ENCODE measurements at places on chromosomes 6 and 20.

DNA sequence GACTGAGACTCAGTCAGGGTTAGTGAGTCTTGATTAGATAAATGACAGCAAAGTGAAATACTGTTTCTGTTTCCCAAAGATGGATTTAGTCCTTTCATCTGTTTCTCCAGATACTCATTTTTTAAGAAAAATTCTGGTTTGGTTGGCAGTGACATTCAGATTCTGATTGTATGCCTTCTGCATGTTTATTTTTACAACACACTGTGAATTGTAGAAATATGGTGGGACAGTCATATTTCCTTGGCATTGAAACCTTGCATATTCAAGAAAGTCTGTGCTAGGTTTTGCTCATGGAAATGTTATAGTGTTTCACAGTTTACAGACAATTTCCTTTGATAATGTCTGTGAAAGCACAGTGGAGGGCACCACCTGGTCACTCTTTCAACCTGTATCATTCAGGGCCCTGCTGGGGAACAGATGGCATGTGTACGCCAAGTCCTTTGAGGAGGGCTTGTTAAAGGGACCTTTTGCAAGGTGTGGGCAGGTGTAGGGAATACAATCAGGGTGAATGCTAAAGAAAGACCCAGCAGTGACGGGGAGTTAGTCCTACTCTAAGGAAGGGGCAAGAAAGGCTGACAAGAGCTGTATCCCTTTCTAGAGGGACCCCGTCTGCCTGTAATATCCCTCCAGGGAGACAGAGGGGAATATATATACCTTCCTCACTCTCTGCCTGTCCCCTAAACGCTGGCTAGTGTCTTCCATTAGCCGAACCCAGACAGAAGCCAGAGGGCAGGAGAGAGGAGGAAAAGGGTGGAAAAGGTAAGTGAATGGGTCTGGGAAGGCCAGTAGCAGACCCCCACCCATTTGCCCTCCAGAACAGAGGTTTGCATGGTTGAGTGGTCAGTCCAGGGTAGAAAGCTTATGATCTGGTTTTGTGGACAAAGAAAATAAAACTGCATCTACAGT lies 10.2 kb downstream of the PLCB4 start:
- DNase-seq, result no peak

- no peak for DNase-seq
Observed at GRCh38 chr6:2514965-2515543, 235.7 kb downstream of the MYLK4 start.

- no peak for DNase-seq
Observed at GRCh38 chr20:59976156-59976782, 18.0 kb downstream of the CDH26 start.

GRCh38 chr6:9484091-9484490 lies 930.8 kb downstream of the TFAP2A start:
- no peak for DNase-seq

GRCh38 chr6:20403766-20404640 lies 2.3 kb downstream of the E2F3 start:
- DNase-seq, result peak; percentile 66

GRCh38 chr6:76330031-76330430 lies 257.6 kb upstream of the IMPG1 start:
- no peak for DNase-seq

DNA sequence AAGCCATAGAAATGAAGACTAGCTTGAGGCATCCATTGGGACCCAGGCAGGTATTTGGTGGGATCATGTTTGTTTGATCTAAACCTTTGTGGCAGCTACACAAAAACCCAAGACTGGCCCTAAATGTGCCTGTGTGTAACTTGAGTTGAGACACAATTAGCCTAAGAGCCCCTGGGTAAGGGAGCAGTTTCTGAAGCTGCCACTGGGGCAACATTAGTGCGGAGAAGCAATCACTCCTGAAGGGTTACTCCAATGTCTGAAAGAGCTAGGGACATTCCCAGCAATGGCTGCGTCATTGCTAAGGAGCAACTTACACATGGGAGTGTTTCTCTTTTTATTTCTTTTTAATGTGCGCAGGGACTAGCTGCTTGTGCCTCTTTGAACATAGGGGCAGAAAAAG lies 67.9 kb upstream of the EEF1E1 start:
- DNase-seq, result no peak

DNA sequence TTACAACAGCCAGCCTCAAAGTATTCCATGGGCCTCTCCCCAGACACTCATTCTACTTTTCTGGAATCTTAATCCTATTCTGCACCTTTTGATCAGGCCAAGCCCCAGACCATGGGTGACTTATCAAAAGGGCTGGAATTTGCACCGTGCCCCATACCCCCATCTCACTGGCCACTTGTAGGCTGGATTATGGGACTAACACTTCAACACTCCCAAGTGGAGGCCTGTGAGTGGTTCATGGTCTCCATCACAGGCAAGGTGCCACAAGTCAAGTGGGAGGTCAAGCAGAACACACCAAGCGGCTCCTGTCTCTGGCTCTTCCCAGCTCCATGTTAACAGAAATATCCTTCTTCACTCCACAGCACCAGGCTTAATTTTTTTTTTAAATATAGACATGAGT lies 212.3 kb upstream of the HEY2 start:
- DNase-seq, result no peak

- no peak for DNase-seq
Observed at GRCh38 chr6:3820563-3820962, 28.6 kb upstream of the FAM50B start.

DNA sequence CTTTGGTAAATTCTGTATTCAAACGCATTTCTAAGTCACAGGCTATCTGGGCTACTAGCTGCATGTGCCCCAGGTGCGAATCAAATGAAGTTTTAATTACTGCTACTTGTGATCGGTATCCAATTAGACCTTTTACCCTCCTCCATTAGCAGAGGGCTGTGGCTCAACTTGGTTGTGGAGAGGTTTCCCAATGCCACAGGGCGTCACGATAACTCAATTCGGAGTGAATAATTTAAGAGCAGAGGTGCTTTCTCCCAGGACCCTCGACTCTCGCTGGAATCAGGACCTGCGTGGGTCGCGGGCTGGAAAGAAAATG lies 640 bp downstream of the SAYSD1 start:
- DNase-seq, result no peak

DNA sequence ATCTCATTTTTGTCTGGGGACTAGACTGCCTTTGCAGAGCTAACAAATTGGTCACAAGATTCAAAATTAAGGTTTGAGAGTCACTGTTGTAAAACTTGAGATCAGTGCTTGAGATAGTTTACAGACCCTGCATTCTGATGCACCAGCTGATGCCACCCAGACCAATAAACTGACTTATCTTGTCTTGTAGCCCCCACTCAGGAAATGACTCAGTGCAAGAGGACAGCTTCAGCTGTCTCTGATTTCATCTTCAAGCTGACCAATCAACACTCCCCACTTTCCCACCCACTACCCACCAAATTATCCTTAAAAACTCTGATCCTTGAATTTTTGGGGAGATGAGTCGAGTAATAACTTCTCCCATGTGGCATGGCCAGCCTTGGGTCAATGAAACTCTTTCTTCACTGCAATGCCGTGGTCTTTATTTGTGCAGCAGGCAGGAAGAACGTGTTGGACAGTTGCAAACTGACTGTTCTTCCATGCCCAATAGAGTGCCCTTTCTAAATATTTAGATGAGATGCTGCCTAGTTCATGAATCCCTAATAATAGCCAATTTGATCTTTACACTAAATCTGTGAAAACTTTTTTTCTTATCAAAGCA lies 48.3 kb upstream of the PROKR2 start:
- DNase-seq, result no peak

DNA sequence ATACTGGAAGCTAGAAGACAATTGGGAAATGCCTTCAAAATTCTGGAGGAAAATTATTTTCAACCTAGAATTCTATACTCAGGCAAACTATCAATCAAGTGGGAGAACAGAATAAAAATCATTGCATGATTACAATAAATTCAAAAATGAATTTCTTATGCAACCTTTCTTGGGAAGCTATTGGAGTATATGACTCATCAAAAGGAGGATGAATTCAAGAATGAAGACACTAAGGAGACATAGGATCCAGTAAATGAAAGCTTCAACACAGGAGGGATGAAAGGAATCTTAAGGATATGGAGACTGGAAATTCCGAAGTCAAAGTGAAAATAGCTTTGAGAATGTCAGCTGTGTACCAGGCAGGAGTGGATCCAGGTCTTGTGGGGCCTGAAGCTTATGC lies 12.6 kb upstream of the UBR2 start:
- no peak for DNase-seq

- no peak for DNase-seq
Observed at GRCh38 chr20:50563133-50563944, 53.2 kb downstream of the PTPN1 start.

- no peak for DNase-seq
Observed at GRCh38 chr20:61332016-61332975, 80.2 kb downstream of the CDH4 start.

DNA sequence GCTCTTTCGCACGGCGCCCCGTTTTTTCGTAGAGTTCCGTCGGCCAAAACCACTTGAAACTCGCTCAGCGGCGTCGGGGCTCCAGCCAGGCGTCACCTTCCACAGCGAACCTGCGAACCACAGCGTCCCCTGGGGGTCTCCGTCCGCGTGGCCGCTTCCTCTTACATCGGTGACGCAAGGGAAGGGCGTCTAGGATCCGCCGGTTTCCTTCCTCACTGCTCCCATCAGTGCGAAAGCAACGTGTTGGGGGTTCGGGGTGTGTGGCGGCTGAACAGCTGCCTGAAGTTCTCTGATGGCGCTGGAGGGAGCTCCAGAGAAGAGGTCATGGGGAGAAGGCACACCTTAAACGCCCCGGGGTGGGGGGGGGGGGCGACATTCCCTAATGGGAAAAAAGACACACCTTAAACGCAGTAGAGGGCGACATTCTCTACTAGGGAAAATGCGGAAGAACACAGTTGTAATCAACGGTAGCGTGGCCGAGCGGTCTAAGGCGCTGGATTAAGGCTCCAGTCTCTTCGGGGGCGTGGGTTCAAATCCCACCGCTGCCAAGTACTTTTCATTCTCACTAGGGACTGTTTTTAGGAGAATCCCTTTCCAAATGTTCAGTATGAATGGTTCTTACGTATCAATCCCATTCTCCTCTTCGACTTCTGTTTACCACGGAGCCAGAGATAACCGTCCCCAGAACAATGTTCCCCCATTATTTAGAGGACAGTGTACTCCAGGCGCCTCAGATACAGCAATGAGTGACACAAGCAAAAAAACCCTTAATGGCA lies 16.4 kb downstream of the ZNF311 start:
- peak; percentile 92 for DNase-seq

GRCh38 chr6:148530394-148530953 lies 187.8 kb downstream of the SASH1 start:
- no peak for DNase-seq

DNA sequence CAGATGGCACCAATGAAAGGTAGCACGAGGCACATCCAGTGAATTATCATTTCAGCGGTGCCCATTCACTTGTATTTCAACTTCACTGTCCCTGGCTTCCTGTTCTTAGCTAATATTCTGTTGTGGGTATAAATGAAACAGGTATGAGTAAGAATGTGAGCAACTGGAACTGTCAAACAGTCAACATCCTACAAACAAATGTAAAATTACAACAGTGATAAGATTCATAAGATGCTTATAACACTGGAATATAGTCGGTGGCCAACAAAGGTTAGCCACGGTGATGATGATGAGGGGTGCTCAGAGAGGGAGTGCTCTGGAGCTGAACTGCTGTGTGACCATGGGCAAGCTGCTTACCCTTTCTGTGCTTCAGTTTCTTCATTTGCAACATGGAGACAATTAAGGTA lies 74.9 kb upstream of the TOX2 start:
- no peak for DNase-seq

DNA sequence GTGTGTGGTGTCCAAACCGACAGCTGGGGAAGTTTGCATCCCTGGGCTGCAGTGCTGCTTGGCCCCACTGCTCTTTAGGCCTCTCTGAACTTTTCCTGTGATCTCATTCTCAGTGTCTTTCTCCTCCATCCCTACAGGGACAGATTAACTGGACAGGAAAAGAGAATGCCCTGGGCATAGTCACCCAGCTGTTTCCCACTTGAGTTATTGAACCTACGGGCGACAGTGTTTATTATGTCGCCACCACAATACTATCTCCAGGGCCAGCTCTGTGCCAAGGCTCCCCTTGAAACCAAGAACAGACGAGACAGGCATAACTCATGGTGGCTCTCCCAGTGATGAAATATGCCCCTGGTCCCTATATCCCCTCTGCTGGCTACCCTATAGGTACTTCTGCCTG lies 147.8 kb upstream of the EPHA7 start:
- no peak for DNase-seq

- no peak for DNase-seq
Observed at GRCh38 chr20:23060629-23061028, 11.2 kb upstream of the THBD start.

DNA sequence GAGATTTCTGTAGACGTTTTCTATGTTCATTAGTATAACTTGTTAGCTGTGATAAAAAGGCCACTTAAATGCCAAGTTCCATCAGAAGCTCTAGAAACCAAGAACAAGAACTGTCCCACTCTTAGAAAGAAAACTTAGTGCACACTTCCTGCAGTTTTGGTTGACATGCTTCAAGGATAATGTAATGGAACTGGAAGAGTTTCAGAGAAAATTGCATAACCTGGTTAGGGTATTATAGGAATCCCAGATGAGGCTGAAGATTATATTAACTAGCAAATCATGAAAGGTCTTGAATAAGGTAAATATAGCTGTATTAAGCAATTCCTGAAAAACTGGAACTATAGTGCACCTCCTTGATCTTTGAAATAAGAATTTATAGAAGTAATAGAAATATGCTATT lies 1.8 kb upstream of the PHACTR2 start:
- no peak for DNase-seq

- DNase-seq, result no peak
Observed at GRCh38 chr6:155273431-155273830, 9.6 kb downstream of the CLDN20 start.

DNA sequence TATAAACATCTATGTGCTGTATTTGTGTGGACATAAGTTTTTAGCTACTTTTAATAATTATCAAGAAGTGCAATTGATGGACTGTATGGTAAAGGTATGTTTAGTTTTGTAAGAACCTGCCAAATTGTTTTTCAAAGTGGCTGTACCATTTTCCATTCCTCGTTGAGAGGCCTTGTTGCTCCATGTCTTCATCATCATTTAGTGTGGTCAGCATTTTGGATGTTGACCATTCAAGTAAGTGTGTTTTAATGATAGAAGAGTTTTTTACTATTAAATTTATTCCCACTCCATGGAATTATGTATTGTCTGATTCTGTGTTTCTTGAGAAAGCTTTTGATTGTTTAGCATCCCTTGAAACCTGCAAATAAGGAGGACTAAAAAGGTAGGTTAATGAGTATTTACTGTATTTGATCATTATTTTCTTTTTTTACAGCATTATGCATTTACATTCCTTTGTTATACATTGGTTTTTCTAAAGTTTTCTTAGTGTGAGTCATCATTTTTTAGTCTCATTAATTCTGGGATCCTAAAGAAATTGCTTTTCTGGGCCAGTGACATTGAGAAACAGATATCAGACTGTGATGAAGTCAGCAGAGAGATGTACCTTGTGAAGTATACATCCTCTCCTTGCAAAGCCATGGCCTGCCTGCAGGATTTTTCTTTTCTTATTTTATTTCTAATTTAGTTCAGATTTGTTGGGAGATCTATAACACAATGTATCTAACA lies 312.8 kb upstream of the PTCHD4 start:
- no peak for DNase-seq
